ENCODE measurements at places on chromosomes 7 and 10. TPM values are rescaled to one million over a fixed set of nuclear protein-coding genes. Genes with fewer than 3 reads are reported as not detected.

EPHB6 gene
- 1.8 TPM for total RNA-seq

EGR2 gene
- total RNA-seq, result 14.3 TPM

CNPY1 gene
- total RNA-seq, result not detected

GRCh38 chr10:76126607-76127527, 695.4 kb downstream of the LRMDA start:
- DNase-seq, result no peak

DNA sequence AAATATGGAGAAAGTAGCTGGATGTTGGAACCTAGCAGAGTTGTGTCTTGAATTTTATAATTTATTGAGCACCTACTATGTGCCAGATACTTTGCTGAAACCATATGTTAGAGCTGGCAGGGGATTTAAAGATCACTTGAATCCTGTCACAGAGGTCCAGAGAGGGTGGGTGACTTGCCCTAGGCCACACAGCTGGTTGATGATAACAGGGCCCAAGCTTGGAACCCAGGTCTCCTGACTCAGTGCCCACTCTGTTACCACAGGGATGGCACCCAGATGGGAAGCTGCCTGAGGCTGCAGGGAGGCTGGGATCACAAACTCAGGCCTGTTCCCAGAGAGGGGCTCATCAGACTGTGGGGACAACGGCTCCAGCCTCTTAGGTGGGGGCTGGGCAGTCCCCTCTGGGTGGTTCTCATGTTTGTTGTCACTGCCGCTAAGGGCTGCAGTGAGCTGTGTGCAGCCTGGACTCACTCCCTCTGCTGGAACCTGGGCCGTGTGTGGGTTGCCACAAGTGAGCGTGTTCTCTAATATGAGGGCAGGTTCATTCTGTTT, 18.6 kb downstream of the GOLGA7B start:
- no peak for DNase-seq

DNA sequence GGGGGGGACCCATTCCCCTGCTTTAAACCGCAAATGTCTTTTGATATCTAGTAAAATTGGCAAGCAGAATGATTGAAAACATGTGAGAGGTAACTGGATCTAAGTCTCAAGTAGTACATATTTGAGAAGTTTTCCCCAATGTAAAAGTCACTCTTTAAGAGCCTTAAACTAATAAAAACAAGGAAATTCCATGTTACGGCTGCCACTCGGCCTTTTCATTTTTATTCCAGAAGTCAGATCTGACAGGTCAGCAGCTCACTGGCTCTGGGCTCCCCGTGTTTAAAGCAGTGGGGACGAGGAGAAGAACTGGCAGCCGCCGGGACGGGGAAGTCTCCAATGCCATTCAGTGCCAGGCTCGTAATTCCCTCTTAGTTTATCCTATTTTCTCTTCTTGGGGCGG, 80.7 kb downstream of the CUX1 start:
- no peak for DNase-seq

DNA sequence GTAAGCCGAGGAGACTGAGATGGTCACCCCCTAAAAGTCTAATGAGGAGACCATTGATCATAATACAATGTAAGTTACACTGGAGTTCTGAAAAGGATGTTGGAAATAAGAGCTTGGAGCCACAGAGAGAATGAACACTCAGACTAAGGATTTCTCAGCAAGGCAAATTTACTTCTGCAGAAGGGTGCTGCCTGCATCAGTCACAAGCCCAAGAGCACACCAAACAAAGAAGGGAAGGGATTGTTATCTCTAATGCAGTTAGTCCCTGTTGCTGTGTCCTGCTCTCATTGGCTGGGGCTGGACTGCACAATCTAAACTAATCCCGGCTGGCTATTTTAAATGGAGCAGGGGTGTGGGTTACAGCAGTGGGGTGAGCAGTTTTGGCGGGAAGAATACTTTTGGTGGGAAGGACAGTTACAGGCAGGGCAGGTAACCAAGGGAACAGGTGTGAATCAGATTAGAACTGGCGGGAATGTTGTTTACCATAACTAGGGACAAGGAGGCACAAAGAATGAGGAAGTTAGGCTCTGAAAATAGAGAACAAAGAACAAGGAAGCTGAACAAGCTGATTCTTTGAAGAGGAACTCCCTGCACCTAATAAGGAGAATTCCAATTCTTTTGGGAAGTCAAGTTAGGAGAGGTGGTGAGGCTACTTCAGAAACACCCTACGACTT, 30.3 kb upstream of the TRIM24 start:
- DNase-seq, result no peak

GRCh38 chr7:102823390-102824119, 74.8 kb downstream of the FAM185A start:
- no peak for DNase-seq

DNA sequence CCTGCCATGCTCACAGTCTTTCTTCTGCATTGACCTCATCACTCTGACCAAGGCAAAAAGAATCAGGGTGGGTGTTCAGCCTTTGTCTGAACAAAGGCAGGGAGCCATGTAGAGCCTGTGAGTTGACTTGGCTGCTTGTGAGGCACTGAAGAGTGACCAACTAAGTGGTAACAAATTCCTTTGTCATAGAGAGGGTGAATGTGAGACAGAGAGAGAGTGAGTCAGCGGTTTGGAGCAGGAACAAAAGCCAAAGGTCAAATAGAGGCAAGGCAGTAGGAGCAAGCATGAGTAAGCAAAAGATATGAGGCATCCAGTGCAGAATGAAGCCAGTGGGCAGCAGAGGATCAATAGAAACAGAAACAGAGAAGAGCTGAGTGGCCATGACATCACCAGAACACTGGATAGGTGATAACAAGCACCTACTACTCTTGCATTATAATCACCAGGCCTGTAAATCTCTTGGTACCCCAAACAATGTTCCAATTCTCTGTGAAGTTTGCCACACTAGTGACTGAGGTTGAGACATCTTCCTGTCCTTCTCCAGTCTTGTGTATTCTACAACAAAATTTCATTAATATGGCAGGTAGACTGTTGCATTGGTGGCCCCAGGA, 116.2 kb upstream of the LAMB4 start:
- DNase-seq, result no peak

DNA sequence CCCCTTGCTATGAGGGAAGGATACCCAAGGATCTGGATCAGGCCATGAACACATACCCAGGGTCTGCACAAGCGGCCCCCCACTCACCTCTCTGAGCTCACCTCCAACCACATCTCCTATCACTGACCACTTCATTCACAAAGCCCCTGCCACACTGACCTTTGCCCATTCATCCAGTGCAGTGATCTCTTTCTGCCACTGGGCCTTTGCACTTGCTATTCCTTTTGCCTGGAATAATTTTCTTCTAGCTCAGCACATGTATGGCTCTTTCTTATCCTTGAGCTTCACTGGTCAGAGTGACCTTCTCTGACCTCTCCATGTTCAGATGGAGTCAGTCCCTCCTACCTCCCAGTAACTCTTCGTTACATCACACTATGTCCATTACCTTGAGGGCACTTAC, 48.3 kb downstream of the ADRA2A start:
- DNase-seq, result no peak

GRCh38 chr7:150934045-150934766, 43.9 kb downstream of the KCNH2 start:
- DNase-seq, result peak; percentile 44

DNA sequence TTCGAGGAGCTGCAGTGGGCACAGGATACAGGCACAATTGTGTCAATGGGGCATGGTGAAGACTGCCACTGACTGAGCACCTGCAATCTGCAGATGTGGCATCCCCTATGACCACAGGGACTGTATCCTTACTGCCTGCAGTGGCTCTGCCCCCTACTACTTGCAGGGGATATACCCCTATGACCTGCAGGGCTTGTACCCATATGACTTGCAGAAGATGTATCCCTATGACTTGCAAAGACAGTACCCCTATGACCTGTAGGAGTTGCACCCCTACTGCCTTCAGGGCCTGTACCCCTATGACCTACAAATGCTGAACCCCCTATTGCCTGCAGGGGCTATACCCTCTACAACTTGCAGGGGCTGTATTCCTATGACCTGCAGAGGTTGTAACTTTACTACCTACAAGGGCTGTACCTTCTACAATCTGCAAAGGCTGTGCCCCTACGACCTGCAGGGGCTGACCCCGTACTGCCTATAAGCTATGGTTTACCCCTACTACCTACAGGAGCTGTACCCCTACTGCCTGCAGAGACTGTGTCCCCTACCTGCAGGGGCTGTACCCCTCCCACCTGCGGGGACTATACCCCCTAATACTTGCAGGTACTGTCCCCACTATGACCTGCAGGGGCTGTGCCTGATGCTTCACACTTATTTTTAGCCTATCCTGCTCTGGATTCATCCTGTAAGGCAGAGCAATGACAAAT, 65.9 kb upstream of the ADAM12 start:
- DNase-seq, result no peak
